IPS DF 19.7 (cell line): ENCODE measurements at places on chromosomes 4 and X.
A peak's percentile ranks its signal among the peaks of the same experiment; 100 is the strongest.

DNA sequence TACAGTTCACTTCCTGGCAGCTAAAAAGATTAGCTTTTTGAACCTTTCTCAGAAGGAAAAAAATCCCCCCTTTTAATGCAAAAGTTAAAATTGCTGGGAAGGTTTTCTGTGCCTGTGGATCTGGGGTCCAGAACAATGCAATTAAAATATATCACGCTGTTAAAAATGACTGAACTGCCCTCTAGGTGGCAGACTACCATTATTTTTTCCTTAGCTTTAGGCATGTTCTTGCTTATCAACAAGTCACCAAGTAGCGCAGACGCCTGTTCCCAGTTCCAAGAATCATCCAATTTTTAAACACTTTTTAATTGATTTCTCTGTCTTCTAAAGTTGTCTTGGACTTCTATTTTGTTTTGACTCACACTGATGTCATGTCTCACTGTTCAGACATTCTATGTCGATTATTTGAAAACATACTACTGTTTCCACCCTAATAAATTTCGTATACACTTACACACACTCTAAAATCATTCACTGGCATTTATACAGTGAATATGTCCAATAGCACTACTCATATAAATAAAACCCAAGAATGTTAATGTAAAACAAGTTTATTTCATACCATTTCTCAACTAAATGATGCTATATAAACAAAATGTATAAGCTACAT is 661.6 kb downstream of the RAPGEF2 start:
- peak; percentile 9 for DNase-seq

DNA sequence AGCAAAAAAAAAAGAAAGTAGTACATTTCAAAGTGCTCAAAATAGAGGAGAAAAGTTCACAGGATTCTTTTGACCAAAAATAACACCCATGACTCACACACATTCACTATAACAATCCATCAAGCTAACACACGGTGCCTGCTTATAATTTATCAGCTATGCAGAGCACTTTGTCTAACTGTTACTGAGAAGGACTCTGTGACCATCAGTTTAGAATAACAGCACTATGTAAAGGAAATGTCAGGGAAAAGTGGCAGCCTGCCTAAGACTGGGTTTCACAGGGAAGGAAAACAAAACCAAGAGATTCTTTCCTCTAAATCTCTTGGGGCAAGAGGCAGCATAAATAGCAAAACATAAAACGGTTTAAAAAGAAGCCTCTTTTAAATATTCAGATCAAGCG is 54.8 kb downstream of the CCDC149 start:
- no peak for DNase-seq

- no peak for DNase-seq
Observed at GRCh38 chr4:98601708-98602107, 56.7 kb downstream of the TSPAN5 start.

- DNase-seq, result no peak
Observed at GRCh38 chrX:136031626-136032025, 46.4 kb downstream of the SLC9A6 start.

GRCh38 chr4:165006456-165006855 is 25.3 kb upstream of the TRIM60 start:
- DNase-seq, result no peak

GRCh38 chrX:45063319-45064095 is 137.2 kb downstream of the DIPK2B start:
- DNase-seq, result no peak

DNA sequence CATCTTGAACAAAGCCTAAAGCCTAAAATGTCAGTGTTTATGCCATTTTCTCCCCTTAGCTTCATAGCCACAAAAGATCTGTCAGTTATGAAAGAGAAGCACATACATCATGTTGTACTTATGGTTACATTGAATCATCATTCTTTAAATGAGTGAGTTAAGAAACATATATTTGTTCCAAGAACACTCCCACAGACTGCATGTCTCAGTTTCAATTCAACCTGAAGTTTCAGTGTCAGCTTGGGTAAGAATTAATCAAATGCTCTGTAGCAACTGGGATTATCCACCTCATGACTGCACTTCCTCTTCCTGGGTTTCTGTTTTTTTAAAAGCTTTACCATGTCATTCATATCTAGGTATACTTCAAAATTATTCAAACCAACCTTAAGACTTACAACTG is 3.9 kb upstream of the TMPRSS11B start:
- no peak for DNase-seq

GRCh38 chrX:110733166-110733565 is 62.5 kb downstream of the CHRDL1 start:
- DNase-seq, result no peak

- DNase-seq, result peak; percentile 17
Observed at GRCh38 chrX:110665223-110666002, 130.2 kb downstream of the CHRDL1 start.

DNA sequence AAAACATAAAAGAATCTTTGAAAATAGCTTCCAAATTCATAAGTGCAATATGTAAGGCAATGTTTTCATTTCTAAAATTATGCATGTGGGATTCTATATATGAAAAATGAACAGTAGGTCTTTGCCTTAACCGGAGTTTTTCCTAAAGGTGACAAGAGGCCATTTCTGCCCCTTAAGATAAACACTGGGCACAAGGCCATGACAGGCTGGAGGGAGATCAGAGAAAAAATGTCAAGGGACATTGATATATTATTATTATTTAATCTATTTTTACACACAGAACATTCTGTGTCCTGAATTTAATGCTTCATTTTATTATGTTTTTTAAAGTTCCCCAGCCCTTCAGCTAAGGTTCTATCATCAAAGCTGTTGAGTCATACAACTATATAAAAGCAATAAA is 118.8 kb downstream of the CHM start:
- no peak for DNase-seq

DNA sequence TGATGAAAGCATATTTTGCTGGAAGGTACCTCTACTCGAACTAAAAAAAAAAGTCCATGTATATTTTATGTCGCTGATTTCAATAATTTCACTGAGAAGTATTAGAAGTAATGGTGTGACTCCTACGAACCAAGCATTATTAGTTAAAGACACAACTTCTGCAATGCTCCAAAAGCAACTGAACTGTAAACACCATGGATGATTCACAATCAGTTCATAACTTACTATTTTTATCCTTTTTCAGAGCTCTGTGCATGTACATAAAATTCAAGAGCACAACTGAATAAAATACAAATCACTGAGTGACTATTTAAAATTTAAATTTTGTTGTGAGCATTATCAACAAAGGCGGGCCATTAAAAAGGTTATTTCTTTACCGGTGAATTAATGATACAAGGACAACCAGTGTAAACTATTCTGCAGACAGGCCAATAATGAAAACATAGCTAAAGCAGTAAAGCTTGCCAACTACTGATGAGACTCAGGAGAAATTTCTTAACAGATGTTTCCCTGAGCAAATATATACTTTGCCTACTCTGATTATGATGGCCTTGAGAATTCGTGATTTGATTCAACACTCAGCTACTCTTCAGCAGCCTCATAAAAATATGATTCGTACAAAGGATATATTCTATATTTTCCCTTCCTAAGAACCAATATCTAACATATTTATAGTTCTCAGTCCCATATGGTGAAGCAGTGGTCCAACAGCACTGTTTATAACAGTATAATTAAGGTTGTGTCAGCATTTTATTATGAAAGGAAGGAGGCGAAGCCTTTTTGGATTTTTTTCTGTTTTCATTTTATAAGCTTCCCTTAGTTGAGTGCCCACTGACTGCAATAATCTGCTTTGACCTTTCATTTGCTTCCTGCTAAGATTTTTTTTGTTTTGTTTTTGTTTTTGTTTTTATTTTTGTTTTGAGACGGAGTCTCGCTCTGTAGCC is 62.8 kb upstream of the NEIL3 start:
- no peak for DNase-seq

- no peak for DNase-seq
Observed at GRCh38 chr4:99510721-99511120, at the start of gene C4orf17. Gene C4orf17, plus strand, starts transcription at chr4:99511021. Its CDS starts 2,061 bp downstream, at chr4:99513082.

DNA sequence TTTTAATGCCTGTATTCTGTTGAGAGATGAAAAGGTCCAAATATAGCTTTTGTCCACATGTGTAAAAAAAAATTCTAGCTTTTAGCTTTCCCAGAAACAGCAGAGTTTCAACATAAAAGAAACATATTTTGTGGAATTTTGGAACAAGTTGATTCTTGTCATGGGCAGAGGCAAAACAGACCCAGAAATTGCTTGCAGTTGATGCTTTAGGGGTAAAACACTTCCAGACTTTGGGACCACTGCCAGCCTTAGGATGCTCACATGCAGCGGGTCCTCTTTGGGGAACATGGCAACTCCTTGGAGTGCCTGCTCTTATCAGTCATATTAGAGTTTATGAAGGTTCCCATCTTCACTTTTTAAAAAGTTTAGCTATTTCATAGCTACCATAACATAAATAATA is 30.4 kb downstream of the DCLK2 start:
- DNase-seq, result no peak
